ENCODE measurements at places on chromosomes 5 and 9.

GRCh38 chr5:170920196-170920595, 58.4 kb downstream of the RANBP17 start:
- no peaks in the 10 kb centered on the region for H3K36me3 ChIP-seq
- peaks cover 2% of the 10 kb centered on the region for H3K4me1 ChIP-seq
- no peak overlapping the region for H3K4me3 ChIP-seq
- DNase-seq: no peak
- no peak overlapping the region for H3K27ac ChIP-seq
- no peaks in the 10 kb centered on the region for H3K27me3 ChIP-seq

GRCh38 chr5:174849426-174849825, 125.0 kb downstream of the MSX2 start:
- no peak overlapping the region for H3K27ac ChIP-seq
- H3K4me3 ChIP-seq: no peak overlapping the region
- H3K36me3 ChIP-seq: peaks cover 7% of the 10 kb centered on the region
- DNase-seq: no peak
- H3K4me1 ChIP-seq: peaks cover 9% of the 10 kb centered on the region

DNA sequence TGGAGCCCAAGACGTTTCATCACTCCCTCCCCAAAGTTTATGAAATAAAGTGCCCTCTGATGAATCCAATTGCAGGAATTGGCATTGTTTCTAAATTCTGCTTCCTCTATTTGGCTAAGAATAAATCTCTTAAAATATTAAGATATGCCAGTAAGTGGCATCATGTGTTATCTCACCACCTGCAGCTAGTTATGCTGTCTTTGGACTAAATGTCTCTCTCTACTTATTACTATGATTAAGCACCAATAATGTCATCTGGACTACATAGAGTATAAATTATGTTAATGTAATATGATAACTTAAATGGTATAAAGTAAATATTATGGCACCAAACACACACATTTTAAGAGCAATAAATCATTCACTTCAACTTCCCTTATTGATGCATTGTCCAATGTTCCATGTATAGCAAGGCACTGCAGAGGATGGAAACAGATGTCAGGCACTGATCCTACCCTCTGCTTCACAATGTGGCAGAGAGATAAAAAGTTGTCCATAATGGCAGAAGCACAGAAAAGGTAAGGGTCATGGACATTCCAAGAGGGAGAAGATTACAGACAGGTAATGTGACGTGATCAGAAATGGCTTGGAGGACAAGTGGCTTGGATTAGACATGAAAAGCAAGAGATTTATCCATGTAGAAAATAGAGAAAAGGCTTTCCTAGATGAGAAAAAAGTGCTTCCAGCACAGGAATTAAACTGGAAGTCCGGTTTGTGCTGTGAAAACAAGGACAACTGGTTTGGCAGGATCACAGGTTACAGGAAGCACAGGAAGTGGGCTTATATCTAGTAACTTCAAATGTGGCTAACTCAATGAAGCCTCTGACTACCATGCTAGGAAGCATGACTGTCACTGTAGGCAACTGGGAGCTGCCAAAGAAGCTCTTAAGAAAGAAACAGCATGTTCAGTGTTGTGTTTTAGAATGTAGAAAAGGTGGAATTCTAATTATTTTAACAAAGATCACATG, 26.7 kb downstream of the MARCHF11 start:
- no peaks in the 10 kb centered on the region for H3K27me3 ChIP-seq
- peaks cover 5% of the 10 kb centered on the region for H3K36me3 ChIP-seq
- no peak for DNase-seq

DNA sequence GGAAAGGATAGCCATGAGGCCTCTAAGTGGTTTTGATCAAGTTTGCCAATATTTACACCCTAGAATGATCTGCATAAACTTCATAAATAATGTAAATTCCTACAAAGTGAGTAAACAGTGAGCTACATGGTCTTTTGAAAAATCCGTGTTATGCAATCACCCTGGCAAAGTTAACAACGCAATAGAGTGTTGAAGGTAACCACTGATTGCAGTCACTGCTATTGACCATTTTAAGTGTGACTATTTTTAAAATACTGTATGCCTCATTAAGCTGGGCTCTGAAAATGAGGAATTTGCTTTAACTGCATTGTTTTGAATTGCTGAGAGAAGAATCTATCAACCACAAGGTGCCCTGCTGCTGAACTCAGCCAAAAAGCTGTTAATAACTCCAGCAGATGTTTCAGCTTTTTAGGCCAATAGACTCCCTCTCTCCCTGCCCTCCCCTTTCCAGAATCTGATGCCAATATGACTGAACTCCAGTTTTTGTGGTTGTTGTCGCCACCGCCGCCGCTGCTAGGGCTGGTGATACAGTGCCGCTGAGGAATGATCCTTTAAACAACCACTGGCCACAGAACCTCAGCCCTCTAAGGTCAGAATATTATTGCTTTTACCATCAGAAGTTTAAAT, 35.3 kb upstream of the SMARCA2 start:
- DNase-seq: no peak
- no peak overlapping the region for H3K27ac ChIP-seq

GRCh38 chr5:77776554-77777206, 541 bp upstream of the TBCA start:
- no peak for DNase-seq
- H3K27me3 ChIP-seq: peaks cover 3% of the 10 kb centered on the region
- peak overlapping the region; percentile 96 for H3K4me3 ChIP-seq
- H3K27ac ChIP-seq: peak overlapping the region; percentile 89

- DNase-seq: no peak
- H3K27ac ChIP-seq: peak overlapping the region; percentile 86
- H3K4me3 ChIP-seq: peak overlapping the region; percentile 78
- H3K27me3 ChIP-seq: no peaks in the 10 kb centered on the region
- peaks cover 54% of the 10 kb centered on the region for H3K4me1 ChIP-seq
Measured at GRCh38 chr9:16626577-16627130, 243.8 kb downstream of the BNC2 start.

DNA sequence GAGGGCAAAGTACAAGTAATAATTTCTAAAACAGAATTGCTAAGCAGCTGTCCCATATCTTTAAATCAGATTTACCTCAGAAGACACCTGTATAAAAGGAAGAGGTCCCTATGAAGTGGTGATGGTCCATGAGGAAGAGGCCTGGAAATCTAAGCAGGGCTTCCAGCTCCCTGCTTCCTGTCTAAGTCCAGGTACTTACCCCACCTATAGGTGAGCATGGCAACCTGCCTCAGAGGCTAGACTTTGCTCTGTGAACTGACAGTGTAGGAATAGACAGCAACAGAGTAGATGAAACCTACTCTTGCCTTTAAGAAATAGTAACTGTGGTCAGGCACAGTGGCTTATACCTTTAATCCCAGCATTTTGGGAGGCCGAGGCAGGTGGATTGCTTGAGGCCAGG, 55.8 kb upstream of the ARRDC3 start:
- H3K27me3 ChIP-seq: no peaks in the 10 kb centered on the region
- no peaks in the 10 kb centered on the region for H3K36me3 ChIP-seq
- H3K27ac ChIP-seq: no peak overlapping the region
- DNase-seq: no peak
- H3K4me1 ChIP-seq: no peaks in the 10 kb centered on the region

- peaks cover 6% of the 10 kb centered on the region for H3K4me1 ChIP-seq
- H3K27ac ChIP-seq: no peak overlapping the region
- peaks cover 7% of the 10 kb centered on the region for H3K36me3 ChIP-seq
- DNase-seq: no peak
- H3K27me3 ChIP-seq: peaks cover 7% of the 10 kb centered on the region
- no peak overlapping the region for H3K4me3 ChIP-seq
Measured at GRCh38 chr5:1347571-1347970, 2.7 kb upstream of the CLPTM1L start.
